ENCODE measurements at places on chromosomes 2 and 18.

DNA sequence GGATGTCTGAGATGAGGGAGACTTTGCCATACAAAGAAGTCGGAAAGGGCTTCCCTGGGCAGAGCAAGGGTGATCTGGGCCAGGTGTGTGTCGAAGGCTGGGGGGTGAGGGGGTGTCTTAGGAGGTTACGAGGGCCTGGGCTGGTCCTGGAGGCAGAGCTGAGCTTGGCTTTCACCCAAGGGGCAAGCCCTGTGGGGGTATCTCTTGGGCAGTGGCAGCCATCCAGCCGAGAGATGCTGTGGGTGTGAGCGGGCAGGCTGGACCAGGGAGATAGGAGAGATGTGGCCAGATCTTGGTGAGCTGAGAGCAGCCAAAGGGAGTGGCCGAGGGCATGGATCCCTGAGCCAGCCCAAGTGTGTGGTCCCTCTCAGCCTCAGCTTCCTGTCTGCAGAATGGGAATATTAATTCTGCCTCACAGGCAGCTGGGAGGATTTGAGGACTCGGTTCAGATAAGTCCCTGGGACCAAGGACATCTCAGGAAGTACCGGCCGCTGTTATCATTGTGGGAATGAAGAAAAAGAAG, 33.0 kb downstream of the MAL start:
- DNase-seq, result no peak

GRCh38 chr2:192327576-192327975, 132.8 kb upstream of the TMEFF2 start:
- no peak for DNase-seq

DNA sequence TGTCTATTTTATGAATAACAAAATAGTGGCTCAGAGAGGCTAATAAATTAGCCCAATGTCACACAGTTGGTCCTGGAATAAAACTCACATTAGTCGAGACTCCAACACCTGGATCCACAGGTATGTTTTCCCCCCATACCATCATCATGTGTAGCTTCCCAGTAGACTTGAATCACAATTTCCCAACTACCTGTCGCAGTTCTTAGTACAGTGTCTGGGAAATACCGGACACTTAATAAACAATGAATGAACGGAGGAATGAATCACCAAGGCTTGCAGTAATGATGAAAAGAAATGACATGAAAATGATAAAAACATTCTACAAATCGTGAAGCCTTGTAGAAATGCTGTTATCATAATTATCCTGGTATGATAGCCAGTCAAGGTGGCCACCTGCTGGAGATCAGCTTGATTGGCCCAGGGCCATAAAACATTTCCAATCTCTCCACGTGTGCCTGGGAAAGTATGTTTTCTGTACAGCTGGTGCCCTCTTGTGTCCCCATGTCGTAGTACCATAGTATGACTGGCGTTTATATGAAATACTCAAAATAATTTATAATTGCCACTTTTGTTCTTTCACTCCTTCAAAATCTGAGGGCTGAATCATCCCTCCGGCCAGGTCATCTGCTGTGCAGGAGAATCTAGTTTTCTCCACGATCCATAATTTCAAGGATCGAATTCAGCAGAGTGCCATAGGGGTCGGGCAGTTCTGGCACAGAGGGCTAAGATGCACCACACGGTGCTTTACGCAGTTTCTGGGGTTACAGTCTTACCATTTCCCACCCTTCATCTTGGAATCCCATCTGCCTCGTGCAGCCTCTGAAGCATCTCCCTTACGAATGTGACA, 95.4 kb downstream of the LAMA1 start:
- peak; percentile 75 for DNase-seq

DNA sequence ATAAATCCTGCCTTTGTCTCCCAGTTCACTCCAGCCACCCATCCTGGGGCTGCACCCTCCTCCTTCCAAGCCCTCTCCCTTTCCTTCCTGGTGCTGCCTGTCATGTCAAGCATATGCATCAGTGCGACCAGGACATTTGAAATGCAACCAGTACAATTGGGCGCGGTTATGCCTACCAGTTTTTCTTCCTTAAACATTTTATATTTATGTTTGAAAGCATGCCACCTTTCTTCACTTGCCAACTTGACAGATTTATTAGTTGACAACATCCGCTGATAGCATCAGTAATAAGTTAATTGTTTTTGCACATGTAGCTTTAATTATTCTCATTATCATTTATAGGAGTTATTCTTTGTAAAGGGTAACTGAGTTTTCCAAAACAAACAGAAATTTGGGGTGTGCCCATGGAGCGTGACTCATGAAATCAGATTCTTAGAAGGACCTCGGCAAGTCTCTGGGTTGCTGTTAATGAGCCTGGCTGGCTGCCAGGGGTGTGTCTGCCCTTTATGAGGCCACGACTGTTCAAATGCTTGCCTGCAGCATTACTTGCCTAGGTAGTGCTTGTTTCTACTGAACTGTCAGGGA, 32.8 kb upstream of the IL1B start:
- DNase-seq, result peak; percentile 37

- no peak for DNase-seq
Measured at GRCh38 chr2:6771634-6772611, 93.8 kb downstream of the CMPK2 start.

GRCh38 chr2:46781468-46782189, 134.0 kb downstream of the MCFD2 start:
- no peak for DNase-seq

- DNase-seq, result no peak
Measured at GRCh38 chr2:68238955-68239822, 13.1 kb downstream of the PPP3R1 start.

DNA sequence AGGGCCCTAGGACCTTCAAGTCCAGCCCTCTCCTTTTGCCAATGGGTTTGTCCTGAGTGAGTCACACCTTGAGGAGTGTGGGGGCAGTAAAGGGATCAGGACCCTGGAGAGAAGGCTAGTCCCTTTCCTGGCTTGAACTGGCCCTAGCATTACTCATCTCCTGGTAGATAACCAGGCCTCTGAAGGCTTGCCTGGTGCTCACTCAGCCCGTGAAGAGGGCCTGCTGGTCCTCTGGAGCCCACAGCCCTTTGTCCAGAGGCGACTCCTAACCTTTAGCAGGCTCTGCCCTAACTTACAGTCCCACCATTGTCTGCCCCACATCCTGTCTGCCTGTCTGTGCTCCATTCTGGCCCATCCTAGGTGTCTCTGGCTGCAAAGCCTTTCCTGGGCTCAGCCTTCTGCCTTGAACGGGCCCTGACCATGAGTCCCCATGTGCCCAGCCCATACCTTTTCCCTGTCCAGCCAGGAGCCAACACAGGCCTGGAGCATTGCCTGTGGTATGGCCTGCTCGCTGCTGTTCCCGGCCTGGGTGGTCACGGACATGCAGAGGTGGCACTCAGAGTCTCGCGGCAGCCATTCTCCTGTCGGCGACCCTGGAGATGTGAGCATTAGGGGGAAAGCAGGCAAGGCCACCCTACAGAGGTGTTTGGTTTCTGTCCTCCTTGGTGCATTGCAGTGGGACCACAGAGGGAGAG, 5.0 kb downstream of the SFTPB start:
- DNase-seq, result no peak

DNA sequence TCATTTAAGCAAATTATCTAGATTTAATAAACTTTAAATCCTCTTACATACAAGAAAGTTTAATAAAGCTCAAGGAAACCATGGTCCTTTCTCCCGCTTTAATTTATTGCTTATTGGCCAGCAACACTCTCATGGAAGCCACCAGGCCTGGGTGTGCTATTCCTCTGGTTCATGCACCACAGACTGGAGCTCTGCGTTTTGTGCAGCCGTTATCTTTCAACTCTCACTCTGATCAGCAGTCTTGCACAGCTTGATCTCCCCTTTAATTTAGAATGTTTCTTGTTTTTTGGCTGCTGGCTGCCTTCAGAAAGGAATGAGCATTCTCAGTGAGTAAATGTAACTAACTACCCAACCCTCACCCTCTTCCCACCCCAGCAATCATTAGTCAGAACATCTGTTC, 318.7 kb downstream of the MEIS1 start:
- no peak for DNase-seq

DNA sequence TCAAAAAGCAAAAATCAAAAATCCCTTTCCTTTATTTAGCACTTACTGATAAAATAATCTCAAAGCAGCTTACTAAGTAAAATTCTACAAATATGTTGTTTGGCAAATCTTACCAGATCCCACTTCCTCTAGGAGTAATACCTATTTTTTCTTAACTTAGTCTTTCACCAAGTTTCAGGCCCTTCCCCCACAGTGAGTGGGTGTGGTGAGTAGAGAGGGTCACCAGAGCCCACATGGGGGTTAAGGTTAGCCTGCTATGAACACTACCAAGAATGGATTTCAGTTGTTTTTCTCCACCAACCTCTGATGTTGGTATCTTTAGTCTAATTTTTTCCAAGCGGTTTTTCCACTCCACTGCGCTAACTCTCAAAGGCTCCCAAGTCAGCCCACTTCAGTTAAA, 23.2 kb downstream of the PIAS2 start:
- DNase-seq, result no peak

DNA sequence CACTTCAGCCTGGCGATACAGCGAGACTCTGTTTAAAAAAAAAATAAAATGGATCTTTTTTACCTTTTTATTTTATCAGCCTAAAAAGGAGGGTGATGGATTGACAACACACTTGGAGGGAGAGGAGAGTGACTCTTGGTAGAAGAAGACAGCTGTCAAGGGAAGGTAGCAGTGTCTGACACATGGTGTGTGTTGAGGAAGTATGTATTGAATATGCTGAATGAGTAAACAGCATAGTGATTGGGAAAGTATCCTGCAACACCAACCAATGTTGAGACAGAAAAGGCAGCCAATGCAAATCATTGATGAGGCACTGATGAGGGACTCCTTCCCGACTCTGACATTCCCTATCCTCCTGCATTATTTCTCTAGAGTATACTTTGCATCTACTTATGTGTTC, 306.4 kb downstream of the LPIN1 start:
- no peak for DNase-seq

- DNase-seq, result no peak
Measured at GRCh38 chr18:10928772-10929373, 220.5 kb downstream of the PIEZO2 start.

GRCh38 chr2:235937087-235937486, 231.1 kb downstream of the GBX2 start:
- DNase-seq, result no peak

DNA sequence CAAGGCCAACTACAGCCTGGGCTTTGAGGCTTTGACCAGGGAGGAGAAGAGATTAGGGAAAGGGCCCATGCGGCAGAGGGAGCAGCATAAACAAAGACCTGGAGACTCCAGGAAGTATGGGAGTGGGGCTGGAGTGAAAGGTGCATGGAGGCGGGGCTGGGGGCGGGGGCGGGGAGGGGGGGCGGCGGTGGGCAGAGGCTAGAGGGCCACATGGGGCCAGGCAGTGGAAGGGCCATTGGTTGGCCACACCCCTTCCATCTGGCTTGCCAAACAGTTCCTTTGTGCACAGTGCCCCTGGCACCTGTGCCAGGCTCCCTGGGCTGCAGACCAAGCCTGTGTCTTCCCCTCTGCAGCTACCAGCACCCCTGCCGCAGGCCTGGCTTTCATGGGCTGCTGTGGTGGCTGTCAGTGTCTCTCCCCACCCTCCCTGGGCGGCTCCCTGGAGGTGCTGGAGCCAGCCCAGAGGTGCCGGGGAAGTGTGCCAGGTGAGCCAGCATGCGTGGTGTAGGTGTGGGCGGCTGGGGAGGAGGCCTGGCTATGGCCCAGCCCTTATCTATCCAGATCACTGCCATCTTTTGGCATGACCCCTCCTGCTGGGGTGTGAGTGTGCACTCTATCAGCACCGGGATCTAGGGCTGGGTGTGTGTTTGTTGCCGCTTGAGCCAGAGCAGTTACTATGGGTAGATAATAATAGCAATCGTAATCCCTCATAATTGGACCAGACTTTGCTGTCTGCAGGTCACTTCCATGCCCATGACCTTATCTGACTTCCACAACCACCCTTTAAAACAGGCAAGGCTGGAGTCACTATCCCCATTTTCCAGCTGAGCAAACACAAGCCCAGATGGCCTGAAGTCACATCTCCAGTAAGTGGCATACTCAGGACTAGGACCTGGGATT, 30.5 kb downstream of the DNMT3A start:
- DNase-seq, result peak; percentile 99

- no peak for DNase-seq
Measured at GRCh38 chr2:36556842-36557241, 41.1 kb downstream of the FEZ2 start.

DNA sequence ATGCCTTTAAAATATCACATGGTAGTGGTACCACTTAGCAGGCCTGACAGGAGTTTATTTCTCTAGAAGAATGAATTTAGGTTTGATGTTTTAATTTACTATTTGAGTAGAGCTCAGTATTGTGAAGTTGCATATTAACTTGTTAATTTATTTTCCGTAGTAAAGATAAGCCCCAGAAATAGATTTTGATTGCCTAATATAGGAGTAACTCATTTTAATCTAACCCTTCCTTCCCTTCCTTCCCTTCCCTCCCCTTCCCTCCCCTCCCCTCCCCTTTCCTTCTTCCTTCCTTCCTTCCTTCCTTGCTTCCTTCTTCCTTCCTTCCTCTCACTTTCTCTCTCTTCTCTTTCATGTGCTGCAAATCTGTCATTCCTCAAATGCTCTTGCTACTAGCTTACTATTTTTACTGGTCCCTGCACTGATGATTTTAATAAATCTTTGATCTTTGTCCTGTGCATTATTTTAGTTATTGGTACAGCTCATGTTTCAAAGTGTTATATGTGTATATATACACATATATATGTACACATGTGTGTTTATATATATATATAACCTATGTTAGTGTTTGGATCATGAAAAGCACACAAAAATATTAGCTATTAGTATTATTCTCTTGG, 862.6 kb upstream of the CNTNAP5 start:
- DNase-seq, result no peak

GRCh38 chr18:22021701-22022100, 147.7 kb upstream of the GATA6 start:
- no peak for DNase-seq

DNA sequence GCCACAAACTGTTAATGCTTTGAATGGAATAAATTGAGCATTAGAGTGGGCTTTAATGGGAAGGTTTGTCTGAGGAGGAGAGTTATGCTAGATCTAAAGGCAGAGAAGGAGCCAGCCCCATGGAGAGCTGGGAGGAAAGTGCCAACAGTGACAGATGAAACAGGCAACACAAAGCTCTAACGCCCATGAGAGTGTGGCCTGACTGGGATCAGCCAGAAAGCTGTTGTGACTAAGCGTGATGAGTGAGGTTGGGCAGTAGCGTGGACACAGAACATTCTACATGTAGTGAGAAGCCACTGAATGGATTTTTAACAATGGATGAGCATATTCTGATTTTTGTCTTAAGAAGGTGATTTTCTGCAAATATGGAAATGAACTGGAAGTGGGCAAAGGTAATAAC, 185.3 kb upstream of the SIX2 start:
- no peak for DNase-seq

GRCh38 chr2:41910126-41910525, 137.7 kb upstream of the PKDCC start:
- DNase-seq, result no peak

DNA sequence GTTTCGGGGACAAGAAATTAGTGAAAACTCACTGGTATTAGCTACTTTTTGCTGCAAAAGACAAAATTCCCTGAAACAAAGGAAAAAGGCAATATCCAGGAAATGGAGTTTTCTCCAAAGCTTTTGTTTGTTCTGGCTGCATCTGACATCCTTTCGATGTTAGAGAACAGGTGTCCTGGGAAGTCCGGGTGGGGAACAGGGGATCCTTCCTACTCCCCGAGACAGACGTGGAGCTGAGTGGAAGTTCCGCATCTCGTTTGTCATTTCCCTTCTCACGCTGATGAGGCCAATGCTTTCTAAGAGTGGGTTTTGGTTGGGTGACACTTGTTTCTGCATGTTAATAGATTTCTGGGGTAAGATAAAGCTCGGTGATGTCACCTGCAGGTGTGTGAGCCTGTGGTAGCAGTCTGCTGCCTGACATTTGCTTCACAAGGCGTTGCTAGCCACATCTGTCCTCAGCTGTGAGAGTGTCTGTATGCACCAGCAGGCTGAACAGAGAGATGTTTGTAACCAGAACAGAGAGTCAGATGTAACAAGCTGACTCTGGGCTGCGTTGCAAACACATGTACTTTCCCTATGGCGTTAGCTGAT, 125.9 kb downstream of the ACOXL start:
- no peak for DNase-seq
